Right lobe of liver (tissue), 6 donors: ENCODE measurements at places on chromosomes 4 and X. TPM values are rescaled to one million over a fixed set of nuclear protein-coding genes. Genes with fewer than 3 reads are reported as not detected.

GRCh38 chr4:181677621-181678020 lies 565.6 kb upstream of the TENM3 start:
- no peaks in the 10 kb centered on the region for H3K4me1 ChIP-seq
- DNase-seq, result no peak
- no peaks in the 10 kb centered on the region for H3K36me3 ChIP-seq
- no peaks in the 10 kb centered on the region for H3K27me3 ChIP-seq

DNA sequence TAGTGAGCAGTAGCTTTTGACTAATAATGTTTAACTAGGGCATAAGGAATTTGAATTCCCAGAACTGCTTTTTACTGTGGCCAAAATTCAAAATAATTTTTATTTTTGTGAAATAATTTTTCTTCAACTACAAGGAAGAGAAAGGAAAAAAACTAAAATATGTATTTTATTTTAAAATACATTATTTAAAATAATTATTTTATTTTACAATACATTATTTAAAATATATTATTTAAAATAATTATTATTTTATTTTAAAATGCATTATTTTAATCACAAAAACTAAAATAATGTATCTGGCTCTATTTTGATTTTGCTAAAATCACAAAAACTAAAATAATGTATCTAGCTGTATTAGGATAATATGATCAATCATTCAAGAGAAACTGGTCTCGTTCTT lies 210.4 kb downstream of the RELL1 start:
- H3K4me3 ChIP-seq, result no peak overlapping the region
- no peaks in the 10 kb centered on the region for H3K4me1 ChIP-seq
- no peak overlapping the region for H3K27ac ChIP-seq
- DNase-seq, result no peak
- H3K27me3 ChIP-seq, result no peaks in the 10 kb centered on the region

DNA sequence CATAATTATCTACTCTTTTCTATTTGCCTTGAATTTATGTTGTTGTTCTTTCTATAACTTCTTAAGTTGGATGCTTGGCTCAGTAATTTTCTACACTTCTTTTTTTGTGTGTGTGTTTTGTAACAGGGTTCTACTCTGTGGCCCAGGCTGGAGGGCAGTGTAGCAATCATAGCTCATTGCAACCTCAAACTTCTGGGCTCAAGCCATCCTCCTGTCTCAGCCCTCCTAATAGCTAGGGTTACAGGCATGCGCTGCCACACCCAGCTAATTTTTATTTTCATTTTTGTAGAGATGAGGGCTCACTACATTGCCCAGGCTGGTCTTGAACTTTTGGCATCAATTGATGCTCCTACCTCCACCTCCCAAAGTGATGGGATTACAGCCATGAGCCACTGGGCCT lies 20.7 kb upstream of the UCHL1 start:
- H3K27me3 ChIP-seq, result no peaks in the 10 kb centered on the region
- no peak for DNase-seq
- no peak overlapping the region for H3K27ac ChIP-seq
- H3K36me3 ChIP-seq, result no peaks in the 10 kb centered on the region

USP26 gene
- not detected for total RNA-seq
